Jurkat, Clone E6-1 (cell line): ENCODE measurements at places on chromosomes 2 and 18.
A peak's percentile ranks its signal among the peaks of the same experiment; 100 is the strongest.

- DNase-seq, result no peak
Observed at GRCh38 chr18:54263904-54264336, 5.4 kb upstream of the POLI start.

- no peak for DNase-seq
Observed at GRCh38 chr2:64763126-64763525, 109.4 kb upstream of the SERTAD2 start.

DNA sequence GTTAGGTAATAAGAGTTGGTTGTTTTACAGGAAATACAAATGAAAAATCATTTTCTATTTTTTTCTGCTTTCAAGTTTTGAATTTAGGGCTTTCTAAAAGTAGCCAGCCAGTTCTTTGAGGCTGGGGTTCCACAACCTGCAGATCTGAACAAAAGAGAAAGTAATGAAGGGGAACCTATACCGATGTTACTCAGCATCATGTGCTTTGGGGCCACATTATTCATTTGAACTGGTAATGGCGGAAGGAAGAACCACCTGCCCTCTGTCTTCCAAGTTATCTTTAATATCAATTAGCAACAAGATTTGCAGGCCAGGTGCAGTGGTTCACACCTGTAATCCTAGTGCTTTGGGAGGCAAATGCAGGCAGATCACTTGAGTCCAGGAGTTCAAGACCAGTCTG lies 12.9 kb upstream of the MRO start:
- DNase-seq, result no peak

GRCh38 chr2:118849226-118850167 lies 2.0 kb upstream of the EN1 start:
- DNase-seq, result no peak

DNA sequence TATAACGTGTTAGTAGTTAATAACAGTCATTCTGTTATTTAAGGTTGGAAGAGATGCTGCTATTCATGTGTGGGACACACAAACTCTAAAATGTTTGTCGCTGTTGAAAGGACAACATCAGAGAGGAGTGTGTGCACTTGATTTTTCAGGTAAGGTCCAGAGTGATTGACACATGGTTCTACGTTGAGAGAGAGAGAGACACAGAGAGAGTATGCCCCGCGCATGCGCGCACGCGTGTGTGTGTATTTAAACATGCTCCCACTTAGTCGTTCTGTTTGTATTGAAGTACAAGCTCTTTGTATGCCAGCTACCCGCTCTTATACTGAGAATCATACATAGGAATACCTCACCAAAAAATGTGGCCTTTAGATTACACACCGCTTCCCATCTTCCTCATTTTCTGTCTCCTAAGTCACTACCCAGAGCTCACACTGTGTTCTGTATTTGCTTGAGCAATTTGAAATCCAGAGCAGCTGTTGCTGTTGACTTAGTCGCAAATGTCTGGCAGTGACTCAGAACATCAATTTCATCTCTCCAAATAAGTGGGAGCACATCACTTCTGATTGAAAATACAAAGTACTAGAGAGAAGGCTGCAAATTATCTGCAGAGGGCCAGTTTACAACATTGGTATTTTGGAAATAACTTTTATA lies 148.1 kb downstream of the EML6 start:
- no peak for DNase-seq

DNA sequence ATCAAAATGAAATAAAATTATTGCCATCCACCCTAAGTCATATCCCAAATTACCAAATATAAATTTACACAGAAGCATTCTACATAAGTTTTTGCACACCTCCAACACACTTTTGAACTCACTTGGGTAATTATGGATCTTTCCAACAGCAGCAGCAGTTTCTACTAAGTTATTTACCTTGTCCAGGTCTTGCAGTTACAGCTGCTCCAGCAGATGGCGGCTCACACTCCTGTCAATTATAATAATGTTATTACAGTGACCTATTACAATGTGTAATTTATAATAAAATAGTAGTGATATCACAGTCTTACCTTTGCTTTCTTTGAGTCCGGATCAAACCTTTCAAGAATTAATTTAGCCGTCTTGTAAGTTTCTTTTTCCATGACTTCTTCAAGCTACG lies 37.9 kb downstream of the LNPK start:
- DNase-seq, result no peak

DNA sequence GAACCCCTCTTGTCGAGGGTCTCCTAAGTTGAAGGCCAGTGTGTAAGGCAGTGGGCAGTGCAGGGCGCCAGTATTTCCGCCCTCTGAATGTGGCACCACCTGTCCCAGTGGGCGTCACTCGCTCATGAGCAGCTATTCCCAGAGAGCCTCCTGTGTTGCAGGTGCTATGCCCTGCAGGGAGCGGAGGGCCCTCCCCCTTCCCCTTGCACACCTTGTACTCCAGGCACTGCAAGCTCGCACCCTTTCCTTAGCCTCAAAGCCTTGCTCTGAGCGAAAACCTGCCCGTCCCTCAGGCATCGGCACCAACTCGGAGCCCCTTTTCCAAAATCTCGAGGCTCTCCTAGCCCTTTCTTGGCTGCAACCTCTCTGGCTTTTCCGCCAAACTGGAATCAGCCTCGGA lies 282.7 kb downstream of the AGAP1 start:
- no peak for DNase-seq

DNA sequence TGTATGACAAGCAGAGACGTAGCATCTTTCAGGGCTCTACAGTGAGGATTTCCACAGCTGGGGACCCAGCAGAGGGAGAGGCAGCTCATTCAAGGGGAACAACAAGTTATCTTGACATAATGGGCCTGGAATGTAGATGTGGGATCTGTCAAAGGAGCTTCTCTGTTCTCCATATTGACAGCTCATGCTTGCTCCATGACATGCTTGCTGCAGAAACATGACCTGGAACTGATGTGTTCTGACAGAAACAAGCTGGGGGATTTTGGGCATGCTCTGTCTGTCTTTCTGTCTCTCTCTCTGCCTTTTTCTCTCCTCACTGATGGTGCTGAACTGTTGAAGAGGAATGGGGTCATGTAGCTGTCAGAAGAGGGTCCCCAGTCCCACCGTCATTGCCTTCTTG lies 79.6 kb downstream of the MMADHC start:
- no peak for DNase-seq

- no peak for DNase-seq
Observed at GRCh38 chr2:114542695-114543094, 100.3 kb downstream of the DPP10 start.

DNA sequence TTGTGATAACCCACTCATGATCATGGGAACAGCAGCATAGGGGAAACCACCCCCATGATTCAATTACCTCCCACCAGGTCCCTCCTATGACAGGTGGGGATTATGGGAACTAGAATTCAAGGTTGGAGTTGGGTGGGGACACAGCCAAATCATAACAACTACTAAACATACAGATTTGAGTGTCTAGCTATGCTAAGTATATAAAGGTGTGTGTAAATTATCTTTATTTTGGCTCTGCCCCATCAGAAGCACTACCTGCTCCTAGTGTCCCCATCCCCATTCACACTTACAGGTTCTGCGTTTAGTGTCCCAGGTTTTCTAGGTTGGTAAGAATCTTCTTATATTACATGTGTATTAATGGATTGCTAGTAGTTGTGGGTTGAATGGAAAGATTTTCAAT lies 464.7 kb downstream of the EPHA4 start:
- DNase-seq, result no peak

GRCh38 chr2:27263287-27264252 lies 723 bp upstream of the SLC30A3 start:
- DNase-seq, result no peak

GRCh38 chr2:138267902-138268254 lies 233.7 kb upstream of the SPOPL start:
- no peak for DNase-seq

GRCh38 chr18:6315517-6316331 lies 99.0 kb downstream of the L3MBTL4 start:
- no peak for DNase-seq

DNA sequence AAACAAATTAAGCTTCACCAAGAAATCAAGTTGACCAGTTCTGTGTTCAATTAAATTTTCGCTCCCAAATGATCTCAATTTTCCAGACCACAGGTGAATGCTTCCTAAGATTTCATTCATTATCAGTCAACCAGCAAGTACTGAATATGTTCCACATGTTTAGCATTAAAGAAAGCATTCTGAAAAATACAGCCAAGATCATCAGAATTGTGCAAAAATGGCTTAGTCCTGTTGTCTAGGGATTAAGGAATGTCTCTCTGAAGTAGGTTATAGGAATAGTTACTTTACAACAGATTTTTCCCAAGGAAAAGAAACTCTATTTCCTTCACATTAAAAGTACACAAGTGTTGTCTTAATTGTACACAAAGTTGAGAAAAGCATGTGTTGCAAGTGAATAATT lies 69.2 kb downstream of the NRXN1 start:
- no peak for DNase-seq

DNA sequence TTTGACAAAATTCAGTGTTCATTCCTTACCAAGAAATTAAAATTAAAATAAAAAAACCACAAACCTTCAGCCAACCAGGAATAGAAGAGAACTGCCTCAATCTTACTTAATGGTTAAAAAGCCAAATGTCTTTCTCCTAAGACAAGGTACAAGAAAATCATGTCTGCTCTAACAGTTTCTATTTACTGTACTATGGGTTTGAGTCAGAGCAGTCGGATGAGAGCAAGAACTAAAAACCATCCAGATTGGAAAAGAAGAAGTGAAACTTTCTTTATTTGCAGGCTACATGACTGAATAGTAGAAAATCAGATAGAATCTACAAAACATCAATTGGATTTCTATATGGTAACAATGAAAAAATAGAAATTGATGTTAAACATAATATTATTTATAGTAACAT lies 555.5 kb upstream of the TNP1 start:
- no peak for DNase-seq

- no peak for DNase-seq
Observed at GRCh38 chr2:651951-652373, 25.2 kb downstream of the TMEM18 start.

GRCh38 chr2:235234736-235235135 lies 259.1 kb upstream of the AGAP1 start:
- DNase-seq, result no peak

DNA sequence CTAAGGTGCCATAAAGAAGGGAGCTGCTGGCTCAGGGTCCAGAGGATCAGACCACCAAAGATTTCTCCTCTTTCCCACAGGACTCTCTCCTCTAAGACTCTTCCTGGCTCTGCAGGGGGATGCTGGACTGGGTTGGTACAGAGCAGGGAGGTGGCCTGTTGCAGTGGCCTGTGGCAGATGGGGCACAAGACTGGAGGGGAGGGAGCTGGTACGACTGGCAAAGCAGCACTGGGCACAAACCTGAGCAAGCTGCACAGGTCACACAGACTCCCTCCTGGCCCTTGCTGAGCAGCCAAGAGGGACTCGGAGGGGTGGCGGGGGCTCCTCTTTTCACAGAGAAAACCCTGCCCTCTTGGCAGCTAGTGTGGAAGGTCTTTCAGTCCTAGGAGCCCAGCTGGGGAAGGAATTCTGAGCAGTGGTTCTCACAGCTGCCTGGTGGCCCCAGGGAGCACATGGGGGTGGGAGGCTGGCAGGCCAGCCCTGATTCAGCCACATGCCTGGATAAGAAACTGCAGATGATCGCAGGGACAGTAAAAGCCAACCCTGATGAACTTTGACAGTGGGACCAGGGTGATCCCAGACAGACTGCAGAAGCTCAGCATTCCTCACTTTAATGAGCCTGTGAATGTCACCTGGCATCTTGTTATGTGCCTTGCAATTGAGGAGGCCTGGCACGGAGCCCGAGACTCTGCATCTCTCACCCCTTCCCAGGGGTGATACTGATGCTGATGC lies 32.5 kb upstream of the ACAA2 start:
- no peak for DNase-seq

GRCh38 chr2:182715121-182715891 lies 751 bp upstream of the DNAJC10 start:
- no peak for DNase-seq

GRCh38 chr2:27803046-27803445 lies 31.5 kb downstream of the MRPL33 start:
- no peak for DNase-seq

DNA sequence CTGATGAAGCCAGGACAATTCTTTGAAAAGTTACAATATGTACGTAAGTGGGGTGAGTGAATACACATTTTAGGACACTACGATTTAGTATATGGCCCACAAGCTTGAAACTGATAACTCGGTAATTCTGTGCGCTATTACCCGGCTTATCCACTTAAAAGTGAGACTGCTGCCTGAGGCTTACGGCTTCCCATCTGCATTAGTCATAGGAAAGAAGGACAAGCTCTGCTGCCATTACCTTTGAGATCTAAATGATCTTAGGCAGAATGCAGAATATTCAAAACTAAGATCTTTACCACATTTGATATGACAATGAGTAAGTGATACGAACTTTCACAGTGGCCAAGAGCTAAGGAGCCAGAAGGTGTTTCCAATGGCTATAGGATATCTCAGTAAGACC lies 133.3 kb downstream of the GAREM1 start:
- DNase-seq, result no peak

- no peak for DNase-seq
Observed at GRCh38 chr2:46091004-46091403, 206.2 kb upstream of the EPAS1 start.

DNA sequence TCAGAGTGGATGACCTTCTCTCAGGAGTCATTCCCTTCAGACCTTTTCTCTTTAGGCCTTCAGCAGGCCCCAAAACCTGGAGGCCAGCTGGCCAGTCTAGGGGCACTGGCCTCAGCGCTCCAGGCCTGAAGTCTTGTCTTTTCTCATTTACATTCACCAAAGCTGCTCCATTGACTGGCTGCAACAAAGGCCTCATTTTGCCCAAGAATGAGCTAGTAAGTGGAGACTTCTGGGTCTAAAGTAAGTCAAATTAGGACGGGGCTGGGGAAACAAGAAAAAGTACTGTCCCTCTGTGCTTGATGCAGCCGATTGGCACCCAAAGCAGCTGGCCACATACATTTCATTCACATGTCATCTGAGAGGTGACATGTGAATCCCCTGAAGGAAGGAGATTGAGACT lies 83.8 kb upstream of the RIOK3 start:
- no peak for DNase-seq

DNA sequence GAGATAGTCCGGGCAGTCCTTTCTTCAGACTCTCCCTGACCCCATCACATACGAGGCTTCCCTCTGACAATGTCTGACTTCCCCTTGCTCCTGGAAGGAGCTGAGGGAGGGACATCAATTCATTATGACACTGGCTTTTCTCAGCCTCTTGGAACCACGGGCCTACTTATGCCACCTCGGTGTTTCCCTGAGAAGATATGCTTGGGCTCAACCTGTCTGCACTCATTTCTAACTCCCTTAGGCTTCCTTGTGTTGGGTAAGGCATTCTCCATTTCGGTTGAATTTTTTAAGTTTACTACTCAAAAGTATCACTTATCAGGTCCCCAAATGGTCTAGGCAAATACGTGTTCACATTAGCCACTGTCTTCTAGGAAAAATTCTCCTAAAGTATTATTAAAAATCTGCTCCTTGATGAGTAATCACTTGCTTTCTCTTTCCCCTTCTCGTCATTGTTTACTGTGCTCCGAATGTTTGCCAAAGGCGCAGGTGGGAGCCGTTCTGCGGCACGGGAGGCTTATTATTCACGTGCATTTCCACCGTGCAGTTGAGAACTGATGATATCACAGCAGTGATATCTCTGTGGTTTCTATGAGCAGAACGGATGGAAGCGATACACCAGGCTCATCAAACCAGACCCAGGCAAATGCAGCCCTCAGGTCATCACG lies 33.1 kb downstream of the ARL4C start:
- DNase-seq, result peak; percentile 95
